ENCODE measurements at places on chromosomes 1 and 21. TPM values are rescaled to one million over a fixed set of nuclear protein-coding genes. Genes with fewer than 3 reads are reported as not detected.

Gene RBM8A
- total RNA-seq = 280 TPM

Gene CRNN
- total RNA-seq = not detected

DNA sequence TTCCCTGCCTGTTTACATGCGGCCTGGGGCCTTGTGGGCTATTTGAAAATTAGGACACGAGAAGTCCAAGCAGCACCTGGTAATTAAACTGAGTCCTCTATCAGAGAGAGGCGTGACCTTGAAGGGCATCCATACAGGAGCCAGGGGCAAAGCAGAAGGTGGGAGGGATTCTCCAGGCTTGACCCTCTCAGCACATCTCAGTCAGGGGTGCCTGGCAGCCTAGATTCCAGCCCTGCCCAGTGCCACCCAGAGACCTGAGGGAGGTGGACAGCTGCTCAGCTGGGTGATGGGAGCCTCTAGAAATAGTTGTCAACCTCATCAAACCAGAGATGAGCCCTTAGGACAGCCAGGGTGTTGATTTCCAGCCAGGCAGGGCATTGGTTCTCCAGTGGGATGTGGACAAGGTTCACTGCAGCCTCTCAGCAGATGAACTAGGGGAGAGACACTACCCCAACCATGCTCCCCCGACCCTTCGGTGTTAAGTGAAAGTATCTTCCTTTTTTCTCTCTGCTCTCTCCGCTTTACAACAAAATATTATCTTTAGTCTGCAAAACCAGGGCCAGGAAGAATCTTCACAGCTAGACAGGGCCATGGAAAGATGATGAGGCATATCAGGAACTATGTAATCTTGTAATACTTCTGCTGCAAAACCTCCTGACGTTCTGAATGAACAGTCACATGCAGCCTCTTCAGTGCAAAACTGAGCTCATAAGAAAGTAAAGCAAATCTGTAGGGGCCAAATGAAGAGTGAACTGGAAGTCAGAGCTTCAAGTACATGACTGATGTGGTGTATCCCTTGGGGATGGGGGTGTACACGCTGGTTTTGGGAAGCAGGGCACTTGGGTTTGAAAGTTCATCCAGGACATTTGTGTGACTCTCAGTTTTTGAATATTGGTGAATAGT is 35.9 kb upstream of the ATP5PO start:
- H3K27ac ChIP-seq = peak overlapping the region; percentile 93
- no peaks in the 10 kb centered on the region for H3K36me3 ChIP-seq
- DNase-seq = no peak
- no peaks in the 10 kb centered on the region for H3K27me3 ChIP-seq
- peaks cover 70% of the 10 kb centered on the region for H3K4me1 ChIP-seq
- H3K4me3 ChIP-seq = peak overlapping the region; percentile 81

DNA sequence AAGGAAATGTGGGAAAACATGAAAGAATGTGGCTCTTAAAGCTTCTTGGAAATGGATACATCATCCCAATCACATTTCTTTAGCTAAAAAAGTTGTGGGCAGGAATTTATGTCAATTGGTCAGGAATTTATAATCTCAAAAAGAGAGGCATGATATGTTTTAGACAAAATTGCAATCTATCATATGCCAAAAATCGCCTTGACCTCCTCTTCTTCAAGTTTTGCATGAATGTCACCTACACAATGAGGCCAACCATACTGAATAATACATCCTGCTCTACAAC is 42.4 kb downstream of the ATP6V1G3 start:
- H3K4me3 ChIP-seq = peak overlapping the region; percentile 6
- no peak overlapping the region for H3K27ac ChIP-seq
- no peak for DNase-seq
- peaks cover 7% of the 10 kb centered on the region for H3K36me3 ChIP-seq

Data from natural killer cell treated with Interleukin-12 subunit alpha and Interleukin-12 subunit beta and Interleukin-15 and Interleukin-18, amount 100 ng/mL, for 72 hours (primary cell).